Stimulated activated CD4-positive, alpha-beta T cell treated with anti-CD3 and anti-CD28 coated beads, Interleukin-4, amount 100 ng/mL, for 48 hours (primary cell): ENCODE measurements at places on chromosomes 2 and 18.
A peak's percentile ranks its signal among the peaks of the same experiment; 100 is the strongest.

GRCh38 chr18:59308938-59309260, 9.6 kb downstream of the CPLX4 start:
- DNase-seq = no peak

DNA sequence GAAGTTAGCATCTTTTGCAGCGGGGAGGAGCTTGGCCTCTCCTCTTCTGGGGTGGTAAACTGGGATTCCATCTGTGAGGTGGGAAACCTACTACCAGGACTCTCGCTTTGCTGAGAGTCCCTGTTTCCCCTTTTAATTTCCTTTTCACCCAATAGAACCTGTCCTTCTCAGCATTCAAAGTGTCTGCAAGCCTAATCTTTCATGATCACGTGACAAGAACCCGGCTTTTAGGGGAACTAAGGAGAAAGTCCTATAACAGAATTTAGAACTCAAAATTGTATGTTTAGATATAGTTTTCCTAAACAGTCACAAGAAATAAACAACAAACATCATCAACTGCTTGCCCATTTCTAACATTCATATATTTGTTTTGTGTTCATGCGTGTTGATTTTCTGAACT, 103.6 kb upstream of the CDH19 start:
- no peak for DNase-seq

GRCh38 chr2:29871541-29871940, 49.8 kb downstream of the ALK start:
- DNase-seq = no peak

DNA sequence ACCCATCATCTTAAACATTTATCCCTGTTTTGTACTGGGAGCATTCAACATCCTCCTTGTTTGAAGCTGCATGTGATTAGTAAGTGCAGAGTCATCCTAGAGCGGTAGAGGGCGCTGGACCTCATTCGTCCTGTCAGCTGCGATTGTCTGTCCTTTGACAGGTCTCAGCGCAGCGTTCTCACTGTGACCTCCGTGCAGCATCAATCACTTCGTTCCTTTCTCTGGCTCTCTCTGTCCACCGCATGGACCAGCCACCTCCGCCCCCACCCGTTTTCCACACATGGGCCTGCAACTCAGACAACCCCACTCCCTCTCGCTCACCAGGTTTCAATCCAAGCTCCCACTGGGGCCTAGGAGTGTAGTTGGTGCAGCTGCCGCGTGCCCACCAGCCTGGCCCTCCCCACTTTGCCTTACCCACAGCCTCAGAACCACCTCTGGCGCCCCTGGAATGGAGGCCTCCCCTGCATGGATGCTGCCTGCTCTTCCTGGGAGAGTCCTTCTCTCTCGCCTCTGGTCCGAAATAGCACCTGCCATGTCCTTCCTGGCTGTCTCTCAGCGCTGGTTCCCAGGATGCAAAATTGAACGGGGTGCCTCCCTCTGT, 90.5 kb downstream of the NDUFA10 start:
- DNase-seq = peak; percentile 28

GRCh38 chr18:10085416-10085815, 171.6 kb downstream of the VAPA start:
- DNase-seq = no peak

DNA sequence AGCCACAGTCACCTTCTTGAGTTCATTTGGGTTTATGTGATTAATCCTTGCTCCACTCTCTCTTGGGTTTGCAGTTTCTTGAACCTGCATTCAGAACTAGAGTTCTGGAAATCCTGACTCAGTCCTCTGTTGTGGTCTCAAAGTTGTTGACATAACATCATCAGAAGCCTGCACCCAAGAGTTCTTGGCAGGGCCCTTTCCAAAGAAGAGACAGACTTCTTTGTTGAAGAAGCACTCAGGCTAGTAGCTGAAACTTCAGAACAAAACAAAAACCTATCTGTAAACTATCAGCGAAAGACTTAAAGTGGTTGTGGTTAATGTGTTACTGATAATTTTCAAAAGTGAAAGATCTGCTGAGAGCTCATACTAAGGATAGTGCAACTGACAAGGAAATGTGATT, 120.8 kb downstream of the FAM168B start:
- no peak for DNase-seq

- DNase-seq = no peak
Observed at GRCh38 chr2:43041661-43042360, 184.6 kb downstream of the ZFP36L2 start.

DNA sequence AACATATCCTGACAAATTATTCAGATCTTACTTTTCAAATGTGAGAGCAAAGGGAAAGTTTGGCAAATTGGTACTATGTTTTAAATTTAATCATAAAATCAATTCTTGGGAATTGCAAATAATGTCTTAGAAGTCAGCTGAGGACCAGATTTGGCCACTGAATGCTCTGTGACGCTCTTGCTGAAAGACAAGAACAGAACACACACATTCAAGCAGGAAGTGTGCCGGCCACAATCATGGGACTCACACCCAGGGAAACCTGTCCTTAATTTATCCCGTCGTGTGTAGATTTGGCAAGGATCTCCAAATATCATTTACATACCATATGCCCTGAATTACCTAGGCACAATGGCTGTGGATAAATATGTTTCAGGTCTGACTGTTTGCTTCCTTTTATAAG, 253.1 kb downstream of the TCF4 start:
- no peak for DNase-seq

- DNase-seq = no peak
Observed at GRCh38 chr2:167140767-167141166, 252.5 kb downstream of the XIRP2 start.

DNA sequence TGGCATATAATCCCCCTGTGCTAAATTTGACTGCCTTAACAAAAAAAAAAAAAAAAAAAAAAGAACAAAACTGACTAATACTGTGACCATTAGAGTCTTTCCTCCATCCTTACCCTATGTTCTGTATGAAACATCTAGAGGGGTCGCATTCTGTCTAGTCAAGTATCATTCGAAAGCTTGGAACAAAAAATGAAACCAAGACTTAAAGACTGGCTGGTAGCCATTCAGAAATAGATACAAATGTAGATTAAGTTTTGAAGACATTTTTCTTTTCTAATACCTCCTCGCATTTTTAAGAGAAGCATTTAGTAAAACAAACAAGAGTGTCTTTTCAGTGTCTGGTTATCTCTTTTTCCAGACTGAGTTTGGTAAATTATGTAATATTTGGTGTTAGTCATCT, 66.7 kb downstream of the SPATS2L start:
- DNase-seq = no peak

GRCh38 chr2:28452534-28453081, 43.3 kb upstream of the PLB1 start:
- DNase-seq = peak; percentile 79

DNA sequence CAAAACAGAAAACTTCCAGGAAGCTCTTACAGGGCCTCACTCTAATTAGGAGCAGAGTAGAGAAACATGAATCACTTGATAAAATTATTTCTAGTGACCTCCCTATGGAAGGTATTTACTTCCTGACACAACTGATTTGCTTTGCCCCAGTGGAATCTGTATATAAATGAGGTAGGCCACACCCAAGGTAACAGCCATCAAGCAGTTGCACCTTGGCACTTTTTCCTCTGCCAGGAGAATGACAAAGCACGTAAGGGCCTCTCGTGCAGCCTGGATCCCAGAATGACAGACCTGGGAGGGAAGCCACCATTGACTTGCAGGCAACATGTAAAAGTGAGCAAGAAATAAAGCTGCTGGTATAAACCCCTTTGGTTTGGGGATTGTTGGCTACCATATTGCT, 620.0 kb upstream of the SLC39A10 start:
- no peak for DNase-seq

GRCh38 chr2:27135478-27135955, 1.1 kb upstream of the PREB start:
- DNase-seq = no peak
